Naive thymus-derived CD8-positive, alpha-beta T cell (primary cell): ENCODE measurements at places on chromosomes 3 and 15.

DNA sequence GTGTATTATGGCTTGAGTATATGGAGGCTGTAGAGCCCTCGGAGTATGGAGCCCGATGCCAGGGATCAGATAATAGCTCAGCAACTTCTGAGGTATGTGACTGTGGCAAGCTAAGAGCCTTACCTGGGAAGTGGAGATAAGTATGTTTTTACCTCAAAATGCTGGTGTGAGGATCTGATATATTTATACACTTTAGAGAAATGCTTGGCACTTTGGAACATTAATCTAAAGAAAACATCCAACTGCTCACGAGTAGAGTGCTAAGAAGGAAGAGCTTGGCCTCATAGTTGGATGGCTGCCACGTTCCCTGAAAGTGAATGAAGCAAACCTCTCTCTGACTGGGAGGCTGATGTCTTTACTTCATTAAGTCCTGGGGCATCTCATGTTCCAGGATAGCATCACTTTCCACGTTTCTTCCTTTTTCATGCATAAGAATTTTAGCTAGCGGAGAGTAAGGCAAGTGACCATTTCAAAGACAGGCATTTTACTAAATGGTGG is 58.9 kb upstream of the GOLGA8J start:
- H3K4me3 ChIP-seq = no peak overlapping the region
- no peaks in the 10 kb centered on the region for H3K4me1 ChIP-seq
- DNase-seq = no peak
- peaks cover 67% of the 10 kb centered on the region for H3K27me3 ChIP-seq

- H3K27ac ChIP-seq = no peak overlapping the region
- no peaks in the 10 kb centered on the region for H3K4me1 ChIP-seq
- no peaks in the 10 kb centered on the region for H3K36me3 ChIP-seq
- no peak overlapping the region for H3K4me3 ChIP-seq
- DNase-seq = peak; percentile 13
Measured at GRCh38 chr3:49295489-49296058, 18.5 kb upstream of the C3orf62 start.

DNA sequence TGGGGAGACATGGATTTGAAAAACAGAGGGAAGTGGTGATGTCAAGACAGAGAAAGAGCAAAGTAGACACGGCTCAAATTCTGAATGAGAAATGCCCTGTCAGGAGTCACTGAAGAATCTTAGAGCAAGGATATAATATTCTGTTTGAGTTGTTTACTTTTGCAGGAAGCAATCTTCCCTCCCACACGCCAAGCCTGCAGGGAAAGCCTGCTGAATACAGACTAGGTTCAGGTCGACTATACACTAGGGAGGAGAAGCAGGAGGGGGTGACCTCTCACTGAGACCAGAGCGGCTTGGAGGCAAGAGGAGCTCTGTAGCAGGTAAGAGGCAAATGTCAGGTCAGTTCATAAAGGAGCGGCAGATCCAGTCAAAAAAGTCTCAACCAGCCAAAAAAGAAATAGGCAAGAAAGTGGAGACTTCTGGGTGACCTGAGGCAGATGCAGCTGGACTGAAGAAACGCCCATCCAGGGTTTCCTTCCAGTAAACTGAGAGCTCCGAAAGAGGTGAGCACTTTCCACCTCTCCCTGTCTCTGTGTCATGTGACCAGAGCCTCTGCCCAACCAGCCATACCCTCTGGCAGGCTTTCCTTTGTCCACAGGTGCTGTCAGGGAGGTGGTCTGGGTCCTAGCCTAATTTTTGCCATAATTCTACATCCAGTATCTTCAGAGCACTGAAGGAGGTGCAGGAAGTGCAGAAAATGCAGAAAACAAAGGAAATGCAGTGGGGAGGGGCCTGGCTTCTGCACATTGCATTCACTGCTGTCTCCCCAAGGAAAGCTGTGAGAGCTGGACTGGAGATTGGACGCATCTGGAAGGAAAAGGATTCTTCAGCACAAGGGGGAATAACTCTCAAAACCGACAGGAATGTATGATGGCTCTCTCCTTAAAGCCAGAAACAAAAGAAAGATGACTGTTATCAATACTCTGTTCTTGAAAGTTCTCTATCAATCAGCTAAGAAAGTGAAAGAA is 37.8 kb upstream of the CTXND1 start:
- H3K4me3 ChIP-seq = no peak overlapping the region
- no peak for DNase-seq
- H3K27me3 ChIP-seq = peaks cover 7% of the 10 kb centered on the region
- no peaks in the 10 kb centered on the region for H3K4me1 ChIP-seq

GRCh38 chr3:65288776-65289175 is 601.0 kb upstream of the ADAMTS9 start:
- H3K27ac ChIP-seq = no peak overlapping the region
- H3K27me3 ChIP-seq = no peaks in the 10 kb centered on the region
- no peak for DNase-seq
- H3K4me1 ChIP-seq = no peaks in the 10 kb centered on the region
- no peaks in the 10 kb centered on the region for H3K36me3 ChIP-seq
- no peak overlapping the region for H3K4me3 ChIP-seq

DNA sequence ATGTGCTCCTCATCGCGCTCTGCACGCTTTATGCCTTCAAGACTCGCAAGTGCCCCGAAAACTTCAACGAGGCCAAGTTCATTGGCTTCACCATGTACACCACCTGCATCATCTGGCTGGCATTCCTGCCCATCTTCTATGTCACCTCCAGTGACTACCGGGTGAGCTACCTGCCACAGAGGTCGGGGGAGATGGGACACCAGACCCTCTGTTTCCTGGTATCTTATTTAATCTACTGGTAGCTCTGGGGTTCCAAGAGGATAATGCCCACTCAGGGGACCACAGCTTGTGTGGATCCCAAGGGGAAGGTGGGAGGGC is 9.1 kb downstream of the GRM2 start:
- H3K4me3 ChIP-seq = no peak overlapping the region
- no peaks in the 10 kb centered on the region for H3K36me3 ChIP-seq
- DNase-seq = no peak
- no peak overlapping the region for H3K27ac ChIP-seq

DNA sequence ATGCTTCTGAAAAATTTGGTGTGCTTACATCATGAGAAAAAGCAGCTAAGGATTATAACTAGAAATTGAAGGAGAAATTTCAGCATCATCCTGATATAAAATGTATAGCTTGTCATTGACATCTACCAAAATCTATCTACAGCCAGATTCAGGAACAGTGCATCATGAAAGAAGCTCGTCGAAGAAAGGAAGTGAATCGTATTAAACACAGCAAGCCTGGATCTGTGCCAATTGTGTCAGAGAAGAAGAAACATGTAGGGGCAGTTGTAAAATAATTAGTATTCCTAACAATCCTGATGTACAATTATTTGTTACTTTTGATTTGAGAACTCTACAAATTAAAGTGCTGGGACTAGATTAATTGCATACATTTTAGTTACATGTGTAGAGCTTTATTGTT is 37.2 kb downstream of the AP4E1 start:
- H3K36me3 ChIP-seq = peaks cover 59% of the 10 kb centered on the region
- no peaks in the 10 kb centered on the region for H3K4me1 ChIP-seq
- H3K27me3 ChIP-seq = no peaks in the 10 kb centered on the region
- no peak overlapping the region for H3K27ac ChIP-seq
- no peak for DNase-seq

- no peak for DNase-seq
- no peaks in the 10 kb centered on the region for H3K27me3 ChIP-seq
- no peaks in the 10 kb centered on the region for H3K36me3 ChIP-seq
- no peaks in the 10 kb centered on the region for H3K4me1 ChIP-seq
- no peak overlapping the region for H3K27ac ChIP-seq
Measured at GRCh38 chr3:104885214-104885814, 481.4 kb upstream of the ALCAM start.

GRCh38 chr3:64340641-64341101 is 115.4 kb upstream of the PRICKLE2 start:
- no peaks in the 10 kb centered on the region for H3K4me1 ChIP-seq
- peaks cover 1% of the 10 kb centered on the region for H3K27me3 ChIP-seq
- no peaks in the 10 kb centered on the region for H3K36me3 ChIP-seq
- DNase-seq = no peak
- H3K4me3 ChIP-seq = no peak overlapping the region

GRCh38 chr15:81843226-81843625 is 202.6 kb downstream of the MEX3B start:
- DNase-seq = no peak
- peaks cover 2% of the 10 kb centered on the region for H3K36me3 ChIP-seq
- peaks cover 4% of the 10 kb centered on the region for H3K4me1 ChIP-seq
- no peak overlapping the region for H3K4me3 ChIP-seq

DNA sequence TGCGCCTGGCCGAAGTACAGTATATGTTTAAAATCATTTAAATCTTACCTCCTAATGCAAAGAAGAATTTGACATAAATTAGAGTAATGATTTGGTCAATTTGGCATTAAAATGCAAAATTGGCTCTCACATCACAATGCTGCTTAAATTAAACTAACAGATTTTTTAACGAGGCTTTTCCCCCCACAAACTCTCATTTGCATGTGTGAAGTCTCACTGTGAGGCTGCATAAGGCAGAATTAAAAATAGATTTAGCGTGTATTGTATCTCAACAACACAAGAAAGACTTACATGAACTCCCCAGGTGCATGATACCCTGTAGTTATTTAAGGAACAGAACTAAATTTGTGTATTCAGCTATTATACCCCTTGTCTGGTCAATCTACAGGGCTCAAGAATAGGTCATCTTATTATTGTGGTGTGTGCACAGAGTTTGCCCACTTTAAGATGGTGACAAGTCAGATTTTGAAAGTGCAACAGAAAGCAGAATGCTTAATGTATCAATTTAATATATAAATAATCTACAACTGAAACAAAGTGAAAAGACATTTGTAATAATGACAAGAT is 897.9 kb downstream of the EPHA3 start:
- no peak overlapping the region for H3K27ac ChIP-seq
- no peak overlapping the region for H3K4me3 ChIP-seq
- H3K4me1 ChIP-seq = no peaks in the 10 kb centered on the region
- no peaks in the 10 kb centered on the region for H3K27me3 ChIP-seq
